Activated CD4-positive, alpha-beta T cell treated with anti-CD3 and anti-CD28 coated beads for 4 hours (primary cell): ENCODE measurements at places on chromosomes 12 and 14.

DNA sequence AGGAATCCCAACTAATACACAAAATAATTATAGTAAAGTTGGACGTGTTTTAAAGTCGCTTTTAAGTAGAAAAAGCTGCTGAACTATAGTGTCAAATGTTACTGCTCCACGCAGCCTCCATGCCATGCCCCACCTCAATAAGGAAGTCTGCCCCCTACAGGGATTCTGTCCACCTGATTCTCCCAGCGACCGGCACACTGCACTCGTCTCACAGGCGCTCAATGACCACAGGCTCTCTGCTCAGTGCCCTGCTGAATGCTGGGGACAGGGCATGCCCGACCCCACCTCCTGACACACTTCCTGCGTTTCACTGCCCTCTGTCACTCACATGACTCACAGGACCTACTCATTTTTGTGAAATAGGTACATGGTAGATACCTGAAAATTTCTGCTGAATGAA is 48.9 kb downstream of the BDKRB1 start:
- DNase-seq: no peak

- no peak for DNase-seq
Measured at GRCh38 chr14:105541218-105541875, 15.0 kb downstream of the TMEM121 start.

DNA sequence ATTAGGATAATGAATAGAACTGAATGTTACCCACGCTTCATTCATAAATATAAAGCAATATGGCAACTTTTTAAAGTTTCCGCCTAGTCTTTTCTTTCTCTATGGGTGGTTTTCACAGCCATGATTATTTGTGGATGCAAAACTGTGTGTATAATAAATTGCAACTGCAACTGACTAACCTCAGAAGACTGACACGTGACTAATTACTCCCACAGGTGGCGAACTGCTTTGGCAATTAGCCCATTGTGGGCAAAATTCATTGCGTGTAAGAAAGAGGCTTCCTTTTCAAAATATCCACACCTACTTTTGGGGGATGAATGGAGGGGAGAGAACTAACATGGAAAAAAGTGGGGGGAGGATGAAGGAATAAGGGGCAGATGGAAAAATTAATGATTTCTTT is 79.0 kb downstream of the SLC25A21 start:
- DNase-seq: no peak

GRCh38 chr14:101730626-101731186 is 30.8 kb upstream of the PPP2R5C start:
- DNase-seq: no peak

GRCh38 chr12:124047045-124047566 is 74.1 kb downstream of the ZNF664 start:
- DNase-seq: no peak

- no peak for DNase-seq
Measured at GRCh38 chr14:87908550-87908949, 84.4 kb downstream of the GALC start.

DNA sequence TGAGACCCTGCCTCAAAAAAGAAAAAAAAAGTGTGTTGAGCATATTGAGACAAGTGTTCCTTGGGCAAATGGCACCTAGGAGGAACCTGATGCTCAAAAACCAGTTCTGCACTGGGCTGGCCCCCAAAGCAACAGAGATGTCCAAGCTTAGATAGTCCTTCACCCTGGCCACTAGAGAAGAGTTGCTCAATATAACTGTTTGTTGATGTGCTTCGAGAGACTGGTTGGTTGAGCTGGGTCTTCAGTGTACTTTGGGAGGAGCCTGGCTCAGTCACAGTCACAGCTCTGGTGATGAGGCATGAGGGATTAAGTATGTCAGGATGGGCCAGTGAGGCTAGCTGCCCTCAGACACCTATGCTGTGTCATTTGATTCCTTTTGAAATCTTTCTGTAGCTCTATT is 38.0 kb downstream of the SLC2A14 start:
- DNase-seq: no peak

DNA sequence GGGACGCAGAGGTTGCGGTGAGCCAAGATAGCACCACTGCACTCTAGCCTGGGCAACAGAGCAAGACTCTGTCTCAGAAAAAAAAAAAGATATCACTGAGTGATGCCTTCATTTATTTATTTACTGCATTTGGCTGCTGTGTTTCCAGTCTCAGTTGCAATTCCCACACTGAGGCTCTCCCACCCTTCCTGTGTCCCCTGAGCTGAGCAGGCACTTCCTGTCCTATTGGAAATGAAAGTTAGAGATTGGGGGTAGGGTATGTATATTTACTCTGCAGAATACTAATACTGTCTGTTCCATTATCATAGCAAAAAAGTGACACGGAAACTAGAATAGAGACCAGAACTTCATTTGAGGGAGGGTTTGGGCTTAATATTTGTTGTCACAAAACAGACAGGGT is 1.6 kb upstream of the RBMS2 start:
- no peak for DNase-seq

DNA sequence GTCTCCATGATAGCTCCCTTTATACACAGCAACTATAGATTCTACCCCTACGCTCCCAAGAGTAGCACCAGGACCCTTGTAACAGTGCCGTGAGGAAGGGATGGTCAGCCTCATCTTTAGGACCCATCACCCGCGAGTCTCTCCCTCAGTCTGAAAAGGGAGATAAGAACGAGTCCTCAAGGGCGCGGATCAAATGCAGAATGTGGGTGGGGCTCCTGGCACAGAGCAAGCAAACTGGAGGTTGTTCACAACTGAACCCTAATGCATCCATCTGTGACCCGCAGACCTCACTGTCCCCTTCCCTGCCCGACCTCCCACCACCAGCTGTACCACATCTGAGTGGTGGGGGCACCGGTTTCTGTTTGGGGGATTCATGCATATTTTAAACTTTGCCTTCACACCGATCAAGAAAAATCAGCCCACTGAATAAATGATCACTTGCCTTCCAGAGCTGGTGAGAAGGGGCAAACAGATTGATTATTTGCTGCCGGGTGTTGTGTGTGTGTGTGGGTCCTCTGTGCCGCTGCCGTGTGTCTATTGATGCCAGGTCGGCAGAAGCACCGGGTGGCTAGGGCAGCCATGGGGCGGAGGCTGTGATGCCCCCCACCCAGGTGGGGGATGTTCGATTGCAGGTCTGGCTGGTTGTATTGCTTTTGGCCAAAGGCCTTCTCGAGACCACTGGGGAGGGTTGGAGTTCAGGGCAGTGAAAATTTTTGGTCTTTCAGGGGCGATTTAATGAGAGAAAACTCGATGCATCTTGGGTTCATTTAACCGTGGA is 35.7 kb upstream of the BEGAIN start:
- no peak for DNase-seq

GRCh38 chr12:44029194-44029593 is 193.3 kb downstream of the TMEM117 start:
- no peak for DNase-seq

DNA sequence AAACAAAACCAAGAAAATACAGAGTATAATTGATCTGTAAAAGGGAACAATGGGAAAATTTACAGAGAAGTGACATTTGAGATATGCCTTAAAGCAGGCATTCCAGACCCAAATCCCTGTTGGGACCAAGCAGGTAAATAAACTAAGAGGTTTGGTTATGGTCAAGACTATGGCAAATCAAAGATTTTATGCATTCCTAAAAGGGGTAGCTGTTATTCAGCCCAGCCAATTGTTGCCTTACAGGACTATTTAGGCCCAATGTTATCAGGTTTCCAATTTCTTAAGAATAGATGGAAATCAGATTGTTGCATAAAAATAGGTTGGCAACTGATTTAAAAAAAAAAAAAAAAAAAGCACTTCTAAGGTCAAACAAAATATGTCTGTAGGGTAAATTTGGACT is 5.3 kb downstream of the DNAI7 start:
- DNase-seq: no peak

DNA sequence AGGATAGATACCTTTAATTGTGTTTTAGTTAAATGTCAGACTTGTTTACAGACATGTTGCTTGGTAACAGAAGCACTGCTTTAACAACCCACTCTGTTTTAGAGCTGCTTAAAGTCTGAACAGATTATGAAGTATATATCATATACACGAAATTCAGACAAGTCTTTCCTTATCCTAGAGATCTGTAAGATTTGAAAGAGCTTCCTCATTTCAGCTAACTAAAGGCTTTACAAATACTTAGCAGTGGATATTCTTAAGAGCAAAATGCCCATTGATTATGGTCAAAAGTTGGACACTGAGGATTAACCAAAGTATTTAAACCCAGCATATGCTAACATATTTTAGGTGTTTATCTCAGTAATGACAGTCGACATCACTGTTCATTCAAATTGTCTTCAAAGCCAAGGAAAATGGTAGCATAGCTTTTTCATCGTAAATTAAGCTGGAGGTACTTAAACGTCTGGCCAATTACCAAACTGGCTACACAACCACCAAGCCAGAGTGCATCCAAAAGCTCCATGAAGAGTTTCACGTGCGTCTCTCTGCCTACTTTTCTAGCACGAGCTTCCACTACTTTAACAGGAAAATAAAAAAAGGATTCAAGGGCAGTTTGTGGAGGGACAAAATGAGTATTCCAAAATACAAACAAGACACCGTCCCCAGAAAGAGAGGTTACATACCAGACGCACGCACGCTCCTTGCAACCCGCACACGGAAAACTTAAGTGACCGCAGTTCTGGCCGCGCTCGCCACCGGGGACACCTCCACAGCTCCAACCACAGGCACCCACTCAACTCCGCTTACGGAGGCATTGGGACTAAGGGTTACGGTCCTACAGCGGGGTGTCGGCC is 565 bp downstream of the CEP83 start:
- DNase-seq: peak; percentile 0

- DNase-seq: no peak
Measured at GRCh38 chr12:42104087-42104486, 40.6 kb downstream of the GXYLT1 start.

DNA sequence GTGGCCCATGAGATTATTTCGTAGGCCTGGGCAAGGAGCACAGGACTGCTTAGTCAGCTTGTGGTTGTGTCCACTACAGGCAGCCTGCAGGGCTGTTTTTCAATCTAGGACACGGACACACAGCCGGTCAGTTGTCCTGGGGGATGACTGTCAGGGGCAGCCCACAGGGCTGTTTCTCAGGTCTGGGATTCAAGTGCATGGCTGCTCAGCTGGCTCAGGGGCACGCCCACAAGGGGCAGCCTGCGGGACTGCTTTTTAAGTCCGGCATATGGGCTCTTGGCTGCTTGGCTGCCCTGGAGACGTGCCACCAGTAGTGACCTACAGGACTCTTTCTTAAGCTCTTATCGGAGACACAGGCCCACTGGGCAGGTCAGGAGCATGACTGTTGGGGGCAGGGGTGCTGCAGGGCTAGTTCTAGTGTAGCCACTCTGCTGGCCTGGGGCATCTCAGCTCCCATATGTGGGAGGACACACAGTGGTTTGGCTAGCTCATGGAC is 26.6 kb upstream of the GTF2A1 start:
- DNase-seq: no peak

- DNase-seq: no peak
Measured at GRCh38 chr12:105083551-105084105, 630 bp downstream of the ALDH1L2 start.

DNA sequence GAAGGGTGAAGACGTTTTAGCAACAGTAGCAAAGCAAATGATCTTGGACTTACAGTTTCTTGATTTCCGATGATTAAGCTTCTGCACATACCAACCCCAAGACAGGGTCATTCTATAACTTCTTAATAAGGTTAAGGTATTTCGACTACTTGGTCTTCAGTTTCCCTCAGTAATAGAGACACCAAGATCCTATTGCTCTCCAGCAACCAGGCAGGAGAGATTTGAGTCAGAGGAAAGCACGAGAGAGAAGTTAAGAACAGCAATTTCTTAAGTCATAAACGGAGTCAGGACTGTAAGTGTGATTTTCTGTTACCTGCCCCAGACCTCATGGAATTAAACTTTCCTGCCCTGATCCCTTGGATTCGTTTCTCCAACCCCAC is 215.6 kb downstream of the TTC8 start:
- no peak for DNase-seq
